Head of caudate nucleus (tissue), 42 donors: ENCODE measurements at places on chromosomes 5 and 9.
A peak's percentile ranks its signal among the peaks of the same experiment; 100 is the strongest.

DNA sequence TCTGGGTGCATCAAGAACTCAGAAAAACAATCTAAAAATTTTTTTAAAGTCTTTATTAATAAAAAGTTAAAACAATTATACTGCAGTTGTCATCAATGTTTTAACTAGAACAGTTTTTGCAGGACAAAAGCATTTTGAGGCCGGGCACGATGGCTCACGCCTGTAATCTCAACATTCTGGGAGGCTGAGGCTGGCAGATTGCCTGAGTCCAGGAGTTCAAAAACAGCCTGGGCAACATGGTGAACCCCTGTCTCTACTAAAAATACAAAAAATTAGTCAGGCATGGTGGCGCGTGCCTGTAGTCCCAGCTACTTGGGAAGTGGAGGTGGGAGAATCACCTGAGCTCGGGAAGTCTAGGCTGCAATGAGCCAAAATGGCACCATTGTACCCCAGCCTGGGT lies 5.2 kb upstream of the SPRY4 start:
- no peak for DNase-seq

DNA sequence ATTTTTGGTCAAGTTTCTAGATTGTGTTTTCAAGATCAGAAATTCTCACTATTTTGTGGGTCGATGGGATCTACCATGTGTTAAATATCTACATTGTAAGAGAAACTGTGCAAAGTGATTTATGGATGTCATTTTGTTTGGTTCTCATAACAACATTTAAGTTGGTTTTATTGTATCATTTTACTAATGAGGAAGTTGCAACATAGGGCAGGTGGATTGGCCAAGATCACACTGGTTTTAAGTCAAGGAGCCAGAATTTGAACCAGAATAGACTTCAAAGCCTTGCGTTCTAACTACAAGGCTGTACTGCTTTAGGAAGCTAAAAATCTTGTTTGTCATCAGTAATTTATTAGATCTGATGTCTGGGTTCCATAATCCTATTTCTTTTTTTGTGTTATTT lies 23.4 kb downstream of the SH3TC2 start:
- no peak for DNase-seq

- no peak for DNase-seq
These were observed 67.1 kb downstream of the SIL1 start for GRCh38 chr5:139131062-139131461.

- DNase-seq, result peak; percentile 31
These were observed at the start of gene C1QTNF2 for GRCh38 chr5:160369990-160370712. TSS of gene C1QTNF2 (minus strand) at chr5:160370626. CDS start at chr5:160355011, 15,615 bp downstream.

DNA sequence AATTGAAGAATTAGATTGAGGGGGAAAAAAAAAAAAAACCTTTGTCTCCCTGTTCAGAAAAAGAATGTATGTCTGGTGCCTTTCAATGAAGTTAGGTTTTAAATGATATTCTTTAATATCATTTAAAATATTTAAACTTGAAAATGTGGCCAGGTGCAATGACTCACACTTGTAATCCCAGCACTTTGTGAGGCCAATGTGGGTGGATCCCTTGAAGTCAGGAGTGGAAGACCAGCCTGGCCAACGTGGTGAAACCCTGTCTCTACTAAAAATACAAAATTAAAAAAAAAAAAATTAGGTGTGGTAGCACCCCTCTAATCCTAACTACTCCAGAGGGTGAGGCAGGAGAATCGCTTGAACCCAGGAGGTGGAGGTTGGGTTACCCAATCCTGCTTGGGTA lies 111.1 kb upstream of the RASA1 start:
- DNase-seq, result no peak

DNA sequence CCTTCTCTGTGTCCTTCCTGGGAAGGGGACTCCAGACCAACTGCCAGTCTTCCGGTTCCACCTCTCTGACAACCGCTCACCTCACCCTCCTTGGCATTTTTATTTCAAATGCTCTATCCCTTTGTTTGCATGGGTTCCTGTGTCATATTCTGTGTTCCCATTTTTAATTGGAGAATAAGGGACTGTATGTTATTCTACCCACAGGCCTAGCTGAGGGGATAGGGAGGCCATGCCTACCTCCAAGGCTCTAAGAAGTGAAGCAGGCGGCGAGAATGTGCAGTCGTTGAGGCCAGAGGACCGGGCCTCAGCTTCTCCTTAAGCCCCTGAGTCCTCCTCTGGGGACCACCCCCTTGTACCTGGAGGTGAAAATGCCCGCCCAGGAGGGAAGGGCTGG lies 936 bp upstream of the WDR5 start:
- DNase-seq, result no peak

DNA sequence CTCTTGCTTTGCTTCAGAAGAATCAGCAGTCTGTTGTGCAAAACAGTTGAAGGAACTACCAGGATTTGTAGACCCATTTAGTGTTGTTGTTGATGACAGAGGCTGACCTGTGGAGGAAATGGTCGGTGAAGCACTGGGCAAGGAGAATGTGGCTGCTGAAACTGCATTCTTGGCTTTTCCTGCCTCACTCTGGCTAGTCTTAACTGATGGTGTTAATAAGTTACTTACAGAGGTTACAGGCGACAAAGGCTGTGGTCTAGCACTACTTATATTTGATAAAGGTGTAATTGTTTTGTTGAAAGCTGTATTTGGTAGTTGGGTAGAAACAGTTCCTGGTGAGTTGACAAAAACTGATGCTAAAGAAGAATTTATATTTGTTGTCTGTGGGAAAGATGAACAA lies 31.5 kb downstream of the MLANA start:
- DNase-seq, result no peak

- DNase-seq, result no peak
These were observed 320.3 kb downstream of the DIRAS2 start for GRCh38 chr9:90322296-90322695.

DNA sequence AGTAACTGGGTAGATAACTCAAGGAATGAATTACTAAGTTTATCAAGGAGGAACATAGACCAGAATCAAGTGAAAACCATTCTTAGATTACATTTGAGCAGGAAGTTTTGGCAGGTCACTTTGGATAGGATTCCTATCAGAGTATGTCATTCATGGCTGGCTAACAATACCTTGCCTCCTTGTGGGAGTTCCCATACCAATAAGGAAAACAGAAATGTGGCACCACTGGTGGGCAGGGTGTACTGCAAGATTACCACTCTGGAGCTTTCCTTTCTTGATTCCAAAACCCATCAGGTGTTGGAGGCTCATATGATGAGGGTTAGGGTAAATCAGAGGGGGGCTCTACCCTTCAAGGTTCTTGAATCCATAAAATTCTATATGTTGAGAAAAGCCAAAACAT lies 18.6 kb upstream of the SPATA31D1 start:
- DNase-seq, result no peak

- no peak for DNase-seq
These were observed 20.4 kb upstream of the RFK start for GRCh38 chr9:76414661-76415060.

GRCh38 chr5:61352180-61352579 lies 20.1 kb downstream of the ZSWIM6 start:
- DNase-seq, result no peak

DNA sequence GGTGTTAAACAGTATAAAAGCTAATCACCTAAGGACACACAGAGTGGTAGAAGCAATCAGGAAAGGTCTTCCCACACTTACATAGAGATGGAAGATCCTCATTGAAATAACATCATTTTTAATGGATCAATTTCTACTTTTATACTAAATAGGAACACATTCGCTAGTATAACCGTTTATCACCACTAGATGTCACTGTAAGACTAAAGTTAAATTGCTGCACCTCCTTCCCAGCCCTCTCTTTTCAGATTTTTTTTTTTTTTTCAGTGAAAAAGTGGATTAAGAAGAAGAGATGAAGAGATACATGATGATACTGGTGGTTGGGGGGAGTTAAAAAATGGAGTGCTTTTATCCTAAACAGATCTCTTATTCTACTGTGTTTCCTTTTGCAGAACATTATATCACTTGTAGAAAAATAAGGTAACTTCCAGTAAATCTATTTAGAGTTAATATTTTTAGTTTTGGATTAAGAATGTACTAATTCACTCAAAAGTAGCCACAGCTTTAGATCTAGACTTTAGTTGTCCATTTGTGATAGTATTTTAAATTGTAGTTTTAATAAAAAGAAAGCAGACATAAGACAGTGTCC lies 116.9 kb upstream of the ARRDC3 start:
- no peak for DNase-seq

DNA sequence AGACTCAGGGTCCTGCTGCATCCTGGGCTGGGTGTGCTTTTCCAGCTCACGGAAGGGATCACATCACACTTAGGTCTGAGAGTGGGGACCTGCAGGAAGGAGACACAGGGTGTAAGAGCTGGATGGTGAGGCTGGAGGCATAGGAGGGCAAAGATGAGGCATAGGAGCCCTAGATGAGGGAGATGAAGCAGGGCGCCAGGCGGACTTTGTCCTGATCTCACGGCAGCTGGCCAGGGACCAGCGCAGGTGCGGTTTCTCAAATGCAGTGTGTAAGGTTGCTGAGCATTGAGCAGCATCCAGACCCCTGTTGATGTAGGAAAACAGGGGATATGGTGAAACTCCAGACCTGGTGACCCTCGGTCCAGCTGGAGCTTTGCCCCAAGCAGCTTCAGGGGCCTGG lies 156.5 kb downstream of the PSAT1 start:
- no peak for DNase-seq

- DNase-seq, result no peak
These were observed 18.0 kb downstream of the IL9 start for GRCh38 chr5:135877570-135878155.

DNA sequence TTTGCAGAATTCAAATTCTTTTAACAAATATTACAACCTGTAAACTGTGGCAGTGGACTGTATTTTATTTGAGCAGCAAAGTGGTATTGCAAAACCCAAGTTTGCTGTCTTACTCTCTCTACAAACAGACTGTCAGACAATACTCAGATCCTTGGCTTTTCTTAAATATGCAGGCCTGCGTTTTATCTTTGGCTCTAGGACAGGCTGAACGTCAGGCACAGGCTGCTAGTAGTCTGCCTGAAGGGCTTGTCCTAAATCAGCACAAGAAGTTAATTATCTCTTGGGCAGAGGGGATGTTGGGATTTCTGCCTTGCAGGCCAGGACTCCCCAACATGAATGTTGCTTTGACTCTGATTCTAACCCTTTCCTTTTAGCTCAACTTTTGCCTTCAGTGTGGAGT lies 147.5 kb downstream of the SLIT3 start:
- DNase-seq, result no peak

DNA sequence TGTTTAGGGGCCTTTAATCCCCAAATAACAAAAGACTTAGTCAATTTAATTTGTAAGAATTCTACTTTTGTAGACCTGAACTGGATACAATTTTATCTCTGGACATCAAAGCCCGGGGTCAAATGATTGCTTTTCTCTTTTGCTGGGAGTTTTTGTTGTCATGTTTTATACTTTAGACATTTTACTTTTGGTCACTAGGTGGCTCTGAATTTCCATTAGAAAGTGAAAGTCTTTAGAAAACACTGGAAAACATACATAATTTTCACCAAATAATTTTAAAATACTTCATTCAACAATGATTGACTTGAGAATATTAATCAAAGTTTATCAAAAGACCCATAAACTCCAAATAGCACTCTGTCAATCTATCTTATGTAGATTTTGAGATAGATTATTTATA lies 2.8 kb upstream of the PCA3 start:
- DNase-seq, result no peak

- no peak for DNase-seq
These were observed 18.5 kb downstream of the TMEM167A start for GRCh38 chr5:83058726-83059125.

DNA sequence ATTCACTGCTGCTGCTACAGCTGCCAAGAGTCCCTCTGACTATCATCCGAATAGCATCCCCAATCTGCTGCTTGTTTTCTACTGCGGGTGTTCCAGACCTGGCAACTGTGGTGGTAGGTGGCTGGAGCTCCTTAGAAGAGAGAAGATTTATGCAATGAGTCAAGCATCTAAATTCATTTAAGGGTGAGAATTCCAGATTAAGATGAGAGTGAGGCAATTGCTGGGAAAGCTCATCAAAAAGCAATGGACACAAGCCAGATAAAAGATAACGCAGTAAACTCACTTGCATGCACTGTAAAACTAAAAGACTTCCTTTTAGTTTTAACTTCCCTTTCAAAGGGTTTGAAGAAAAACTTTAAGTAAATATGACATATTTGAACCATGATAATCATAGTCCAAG lies 3.9 kb downstream of the PLK2 start:
- DNase-seq, result no peak

GRCh38 chr9:91186632-91187108 lies 175.0 kb downstream of the AUH start:
- no peak for DNase-seq
